ENCODE measurements at places on chromosomes 7 and 10.
A peak's percentile ranks its signal among the peaks of the same experiment; 100 is the strongest.

DNA sequence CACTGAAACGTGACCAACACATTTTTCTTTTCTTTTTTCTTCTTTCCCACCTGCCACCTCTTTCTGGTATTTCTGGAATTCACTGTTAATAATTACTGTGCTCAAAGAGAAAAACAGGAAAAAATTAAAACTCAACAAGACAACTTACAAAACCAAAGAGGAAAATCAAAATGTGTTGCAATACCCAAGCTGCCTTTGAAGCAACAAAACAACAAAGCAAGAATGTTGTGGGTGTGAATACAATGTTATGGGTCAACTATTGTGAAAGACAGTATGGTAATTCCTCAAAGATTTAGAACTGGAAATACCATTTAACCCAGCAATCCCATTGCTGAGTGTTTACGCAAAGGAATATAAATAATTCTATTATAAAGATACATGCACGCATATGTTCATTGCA is 415.1 kb downstream of the GFRA1 start:
- peak; percentile 52 for DNase-seq

DNA sequence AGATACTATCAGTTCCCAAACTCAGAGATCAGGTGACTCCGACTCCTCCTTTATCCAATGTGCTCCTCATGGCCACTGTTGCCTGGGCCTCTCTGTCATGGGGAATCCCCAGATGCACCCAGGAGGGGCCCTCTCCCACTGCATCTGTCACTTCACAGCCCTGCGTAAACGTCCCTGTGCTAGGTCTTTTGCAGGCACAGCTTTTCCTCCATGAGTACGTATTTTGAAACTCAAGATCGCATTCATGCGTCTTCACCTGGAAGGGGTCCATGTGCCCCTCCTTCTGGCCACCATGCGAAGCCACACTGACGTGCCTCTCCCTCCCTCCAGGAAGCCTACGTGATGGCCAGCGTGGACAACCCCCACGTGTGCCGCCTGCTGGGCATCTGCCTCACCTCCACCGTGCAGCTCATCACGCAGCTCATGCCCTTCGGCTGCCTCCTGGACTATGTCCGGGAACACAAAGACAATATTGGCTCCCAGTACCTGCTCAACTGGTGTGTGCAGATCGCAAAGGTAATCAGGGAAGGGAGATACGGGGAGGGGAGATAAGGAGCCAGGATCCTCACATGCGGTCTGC is 162.2 kb downstream of the EGFR start:
- DNase-seq = no peak

DNA sequence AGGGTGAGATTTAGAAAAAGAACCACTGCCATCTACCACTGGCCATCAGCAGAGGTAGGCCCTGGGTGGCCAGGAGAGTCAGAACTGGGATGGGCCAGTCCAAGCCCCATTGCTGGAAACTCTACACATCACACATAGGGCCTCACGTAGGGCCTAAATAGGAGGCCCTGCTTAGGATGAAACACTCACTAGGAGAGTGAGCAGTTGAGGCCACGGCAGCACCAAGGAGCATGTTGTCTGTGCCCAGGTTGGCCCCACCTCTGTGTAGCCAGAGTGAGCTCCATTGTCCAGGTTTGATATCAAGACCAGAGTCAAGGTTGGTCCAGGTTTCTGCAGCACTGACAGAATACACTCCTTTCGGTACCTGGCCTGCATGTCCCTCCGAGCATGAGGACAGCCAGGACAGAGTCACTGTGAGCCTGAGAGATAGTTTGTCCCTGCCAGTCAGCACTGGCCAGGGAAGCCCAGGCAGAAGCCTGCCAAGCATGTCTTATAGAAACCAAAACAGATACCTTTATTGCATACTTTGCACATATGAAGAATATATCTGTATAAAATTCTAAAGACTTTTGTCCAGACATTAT is 77.9 kb upstream of the CAMK2B start:
- no peak for DNase-seq

- peak; percentile 51 for DNase-seq
Observed at GRCh38 chr10:128859738-128860386, 607.2 kb upstream of the MGMT start.

- DNase-seq = peak; percentile 29
Observed at GRCh38 chr7:11830582-11831155, 1.3 kb downstream of the THSD7A start.

DNA sequence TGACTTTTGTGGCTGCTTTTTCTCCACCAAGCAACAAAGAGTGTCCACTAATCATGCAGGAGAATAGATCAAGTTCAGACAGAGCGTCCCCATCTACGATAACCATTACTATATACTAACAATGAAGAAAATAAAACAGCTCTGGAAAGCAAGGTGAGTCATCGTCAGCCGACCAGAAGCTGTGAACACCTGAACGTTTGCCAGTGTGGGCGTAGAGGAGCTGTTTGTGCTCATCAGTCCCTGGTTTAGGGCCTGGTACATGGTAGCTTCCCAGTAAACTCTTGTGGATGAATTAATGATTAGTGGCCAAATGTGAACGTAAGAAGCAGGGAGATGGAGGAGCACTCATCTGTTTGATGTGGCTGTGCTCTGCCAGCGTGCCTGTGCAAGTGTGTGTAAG is 180.7 kb downstream of the EVX1 start:
- DNase-seq = peak; percentile 67

DNA sequence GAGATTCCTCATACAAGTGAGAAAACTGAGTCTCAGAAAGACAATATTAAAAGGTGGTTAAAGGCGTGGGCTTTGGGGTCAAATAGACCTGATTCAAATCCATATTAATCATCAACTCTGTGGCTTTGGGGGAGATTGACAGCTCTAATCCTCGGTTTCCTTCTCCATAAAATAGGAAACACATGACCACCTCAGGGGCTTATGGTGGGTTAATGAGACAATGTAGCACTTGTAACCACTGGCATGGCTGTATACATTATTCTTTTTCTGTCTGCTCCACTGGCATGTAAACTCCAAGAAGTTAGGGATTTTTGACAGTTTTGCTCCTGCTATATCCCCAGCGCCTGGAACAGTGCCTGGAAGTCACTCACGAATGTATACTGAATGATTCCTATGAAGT is 120.8 kb upstream of the GAD2 start:
- DNase-seq = no peak

- no peak for DNase-seq
Observed at GRCh38 chr10:78259391-78259790, 225.7 kb downstream of the RPS24 start.
